Stimulated activated CD4-positive, alpha-beta T cell treated with anti-CD3 and anti-CD28 coated beads, TNF-alpha, amount 100 ng/mL, for 48 hours (primary cell): ENCODE measurements at places on chromosomes 12 and 14.

DNA sequence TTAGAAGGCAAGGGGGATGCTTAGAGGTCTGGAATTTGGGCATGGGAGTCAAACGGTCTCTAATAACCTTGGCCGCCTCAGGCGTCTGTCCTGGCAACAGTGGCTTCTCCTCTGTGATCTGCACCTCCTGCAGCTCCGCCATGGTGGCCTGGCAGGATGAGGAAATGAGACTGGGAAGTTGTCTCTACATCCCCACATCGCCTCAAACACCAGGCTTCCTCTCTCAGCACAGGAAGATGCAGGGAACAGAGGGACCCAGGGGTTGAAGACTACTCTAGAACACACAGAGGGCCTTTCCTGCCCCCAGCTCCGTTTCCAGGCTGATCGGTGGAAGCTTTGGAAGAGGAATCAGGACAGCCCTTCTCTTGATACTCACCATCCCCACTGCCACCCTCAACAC lies 1.7 kb downstream of the NDRG2 start:
- no peak for DNase-seq

DNA sequence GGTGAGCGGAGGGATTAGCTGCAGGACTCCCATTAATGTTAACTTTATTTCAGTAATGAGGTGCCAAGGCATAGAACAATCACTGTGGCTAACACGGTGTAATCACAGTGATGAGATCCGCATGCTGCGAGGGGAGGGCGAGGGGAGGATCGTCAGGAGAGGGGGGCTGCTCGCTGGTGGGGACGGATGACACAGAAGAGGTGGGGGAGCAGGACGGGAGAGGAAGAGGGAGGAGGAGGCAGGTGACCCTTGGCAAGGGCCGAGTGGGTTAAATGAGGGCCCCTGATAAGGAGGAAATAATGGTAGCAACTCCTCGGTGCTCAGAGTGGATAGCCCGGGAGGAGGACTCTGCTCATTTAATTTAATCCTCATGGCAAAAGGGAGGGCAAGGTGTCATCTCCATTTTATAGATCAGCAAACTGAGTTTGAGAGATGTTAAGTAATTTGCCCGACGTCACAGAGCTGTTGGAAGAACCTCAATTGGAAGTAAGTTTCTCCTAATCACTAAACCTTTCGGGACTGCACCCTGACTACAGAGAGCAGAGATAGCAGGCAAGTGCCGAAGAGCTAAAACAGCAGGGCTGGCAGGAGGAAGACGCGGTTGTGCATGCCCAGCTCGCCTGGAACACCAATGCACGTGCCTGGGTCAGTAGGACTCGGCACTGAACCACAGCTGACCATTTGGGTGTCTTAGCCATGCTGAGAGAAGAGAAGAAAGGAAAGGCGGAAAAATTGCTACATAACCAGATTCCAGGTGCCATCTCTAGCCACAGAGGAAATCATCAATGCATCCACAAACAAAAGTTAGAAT lies 43.0 kb downstream of the SPRING1 start:
- DNase-seq, result no peak

GRCh38 chr14:64520699-64521098 lies 16.1 kb downstream of the ZBTB1 start:
- DNase-seq, result no peak

DNA sequence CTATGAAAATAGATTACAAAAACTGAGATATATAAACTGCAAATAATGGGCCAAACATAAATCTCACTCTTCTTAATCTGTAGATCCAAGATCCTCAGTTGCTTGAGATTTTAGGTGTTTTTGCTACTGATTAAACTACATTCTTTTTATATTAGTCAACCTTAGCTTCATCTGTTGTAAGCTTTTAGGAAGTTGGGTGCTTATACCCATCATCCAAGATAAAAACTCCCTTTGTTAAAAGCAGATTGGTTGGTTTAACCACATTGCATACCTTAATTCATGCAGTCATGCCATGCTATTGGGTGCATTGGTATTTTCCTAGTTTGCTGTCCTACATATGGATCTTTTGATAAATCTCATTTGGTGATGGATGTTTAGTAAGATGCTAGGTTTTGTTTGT lies 46.2 kb upstream of the DIP2B start:
- DNase-seq, result no peak

- DNase-seq, result no peak
Measured at GRCh38 chr14:65002586-65003210, 16.0 kb downstream of the FNTB start.

DNA sequence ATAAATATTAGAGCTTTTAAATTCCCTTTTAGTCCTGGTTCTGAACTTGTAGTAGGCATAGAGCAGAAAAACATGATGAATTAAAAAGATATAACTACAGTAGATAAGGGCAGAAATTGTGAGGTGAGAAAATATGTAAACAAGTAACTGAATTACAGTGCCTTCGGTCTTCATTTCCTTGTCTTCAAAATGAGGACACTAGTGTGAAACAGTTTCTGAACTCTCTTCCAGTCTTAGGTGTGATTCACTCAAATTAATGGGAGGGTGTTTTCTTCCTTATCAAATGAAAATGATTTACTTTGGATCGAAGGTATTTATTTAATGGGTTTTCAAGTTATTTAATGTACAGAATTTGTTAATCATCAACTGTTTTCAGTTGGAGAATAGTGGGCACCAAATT lies 1.5 kb downstream of the FGD4 start:
- no peak for DNase-seq

DNA sequence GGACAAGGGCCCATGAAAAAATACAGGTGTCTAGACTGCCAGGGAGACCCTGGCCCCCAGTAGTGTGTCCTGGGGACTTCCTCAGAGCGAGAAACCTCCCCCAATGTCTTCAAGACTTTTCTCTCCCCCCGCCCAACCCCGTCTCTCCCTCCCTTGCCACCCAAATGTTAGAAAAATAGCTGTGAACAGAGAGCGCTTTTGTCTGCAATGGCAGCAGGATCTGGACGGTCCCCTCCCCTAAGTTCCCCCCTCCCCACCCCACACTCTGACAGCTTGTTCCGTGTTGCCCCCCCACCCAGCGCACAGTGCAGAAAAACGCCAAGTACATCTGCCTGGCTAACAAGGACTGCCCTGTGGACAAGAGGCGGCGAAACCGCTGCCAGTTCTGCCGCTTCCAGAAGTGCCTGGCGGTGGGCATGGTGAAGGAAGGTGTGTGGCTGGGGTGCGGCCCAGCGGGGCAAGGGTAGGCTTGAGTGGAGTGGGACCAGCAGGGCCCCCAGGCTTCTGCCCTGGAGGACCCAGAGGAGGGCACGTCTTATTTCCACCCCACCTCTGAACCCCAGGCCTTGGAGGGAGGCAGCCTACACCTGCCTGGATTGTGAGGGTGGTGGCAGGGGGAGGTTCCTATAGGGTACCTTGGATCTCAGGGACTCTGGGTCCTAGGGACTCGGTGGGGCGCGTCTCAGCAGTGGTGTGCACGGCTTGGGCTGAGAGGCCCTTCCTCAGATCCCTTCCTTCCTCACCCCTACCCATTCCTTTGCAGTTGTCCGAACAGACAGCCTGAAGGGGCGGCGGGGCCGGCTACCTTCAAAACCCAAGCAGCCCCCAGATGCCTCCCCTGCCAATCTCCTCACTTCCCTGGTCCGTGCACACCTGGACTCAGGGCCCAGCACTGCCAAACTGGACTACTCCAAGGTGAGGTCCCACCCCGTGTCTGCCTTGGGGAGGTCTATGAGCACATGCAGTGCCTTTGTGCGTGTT lies 4.8 kb downstream of the NR4A1 start:
- no peak for DNase-seq

DNA sequence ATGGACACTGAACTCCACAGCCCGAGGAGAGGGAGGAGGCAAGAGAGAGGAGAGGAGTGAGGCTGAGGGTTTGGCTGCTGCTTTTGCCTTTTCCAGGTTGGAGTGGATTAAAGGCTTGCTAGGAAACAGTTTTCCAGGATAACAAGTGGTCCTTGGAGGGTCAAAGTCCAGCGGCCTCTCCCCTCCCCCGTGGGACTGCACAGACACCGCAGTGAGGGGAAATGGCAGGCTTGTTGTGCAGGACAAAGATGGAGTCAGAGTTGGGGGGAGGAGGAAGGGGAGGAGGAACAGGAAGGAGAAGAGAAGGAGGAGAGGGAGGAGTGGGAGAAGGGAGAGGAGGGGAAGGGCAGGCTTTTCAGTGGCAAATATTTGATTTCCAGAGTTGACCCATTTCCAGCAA lies 245.5 kb downstream of the RBM19 start:
- no peak for DNase-seq

DNA sequence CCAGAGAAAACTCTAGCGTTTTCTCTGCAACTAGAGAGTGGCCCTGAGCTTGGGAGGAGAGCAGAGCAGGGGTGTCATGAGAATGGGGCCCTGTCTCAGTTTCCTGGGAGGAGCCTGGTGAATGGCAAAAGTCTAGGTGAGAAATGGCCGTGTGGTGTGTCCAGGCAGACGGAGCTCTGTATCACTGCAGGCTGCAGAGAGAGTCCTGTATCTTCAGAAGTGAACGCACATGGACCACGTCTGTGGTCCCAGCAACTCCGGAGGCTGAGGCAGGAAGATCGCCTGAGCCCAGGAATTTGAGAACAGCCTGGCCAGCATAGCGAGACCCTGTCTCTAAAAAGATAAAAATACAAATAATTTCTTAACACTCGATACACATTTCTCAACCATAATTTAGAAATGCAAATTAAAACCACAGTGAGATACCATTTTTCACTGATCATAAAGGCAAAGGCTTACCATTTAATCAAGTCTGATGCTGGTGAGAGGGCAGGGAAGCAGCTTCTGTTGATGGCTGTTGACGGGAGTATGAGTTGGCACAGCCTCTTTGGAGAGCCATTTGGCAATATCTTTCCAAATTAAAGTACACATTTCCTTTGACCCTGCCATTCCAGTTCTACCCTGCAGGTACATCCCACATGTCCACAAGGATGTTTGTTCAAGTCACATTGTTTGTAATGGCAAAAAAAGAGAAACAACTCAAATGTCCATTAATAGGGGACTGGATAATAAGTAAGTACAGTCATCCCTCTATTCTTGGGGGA lies 51.0 kb downstream of the NFKBIA start:
- no peak for DNase-seq

GRCh38 chr12:43807386-43807785 lies 1.3 kb upstream of the TWF1 start:
- DNase-seq, result no peak

DNA sequence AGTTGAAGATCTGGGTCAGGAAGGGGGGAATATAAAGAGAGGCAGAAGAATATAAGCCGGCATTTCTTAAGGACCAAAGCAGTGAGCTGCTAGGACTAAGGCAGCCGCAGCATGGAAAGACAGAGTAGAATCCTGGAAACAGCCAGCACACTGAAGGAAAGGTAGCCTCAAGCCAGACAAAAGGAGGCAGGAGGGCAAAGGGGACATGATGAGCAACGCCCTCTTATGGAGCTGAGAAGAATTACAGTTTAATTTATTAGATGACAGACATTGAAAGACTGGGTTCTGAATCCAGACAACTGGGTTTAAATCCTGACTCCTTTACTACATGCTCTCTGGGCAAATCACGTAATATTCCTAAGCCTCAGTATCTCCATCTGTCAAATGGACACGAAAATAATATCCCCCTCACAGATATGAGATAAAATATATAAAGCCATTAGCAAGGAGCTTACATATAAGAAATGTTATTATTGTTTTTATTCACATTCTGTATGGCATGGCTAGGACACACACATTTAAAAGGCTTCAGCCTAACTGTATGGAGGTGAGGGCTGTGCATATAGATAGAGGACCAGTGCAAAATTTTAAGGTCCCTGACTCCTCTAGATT lies 8.1 kb upstream of the PCED1B start:
- DNase-seq, result no peak
